SK-MEL-5 (cell line): ENCODE measurements at places on chromosomes 16 and 17.
A peak's percentile ranks its signal among the peaks of the same experiment; 100 is the strongest.

- DNase-seq: no peak
Measured at GRCh38 chr16:68790944-68791343, 52.4 kb upstream of the TANGO6 start.

DNA sequence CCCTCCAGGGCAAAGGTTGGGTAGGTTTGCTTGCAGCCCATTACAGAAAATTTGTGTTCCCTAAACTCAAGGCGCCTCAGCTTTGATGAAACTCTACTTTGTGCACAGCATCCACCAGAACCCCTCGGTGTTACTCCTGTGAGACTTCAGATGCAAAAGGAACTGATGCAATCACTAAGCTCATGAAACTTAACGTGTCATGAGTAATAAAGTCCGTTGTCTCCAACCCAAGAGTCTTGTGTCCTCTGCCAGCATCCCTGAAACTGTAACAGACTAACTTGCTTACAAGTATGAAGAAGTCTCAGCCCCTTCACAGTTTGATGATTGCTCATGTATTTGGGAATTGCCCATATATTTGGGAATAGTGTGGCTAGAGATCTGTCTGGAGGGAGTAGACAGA is 74.8 kb upstream of the MARCHF10 start:
- no peak for DNase-seq

- DNase-seq: no peak
Measured at GRCh38 chr17:76826330-76827068, 41.7 kb upstream of the MGAT5B start.

DNA sequence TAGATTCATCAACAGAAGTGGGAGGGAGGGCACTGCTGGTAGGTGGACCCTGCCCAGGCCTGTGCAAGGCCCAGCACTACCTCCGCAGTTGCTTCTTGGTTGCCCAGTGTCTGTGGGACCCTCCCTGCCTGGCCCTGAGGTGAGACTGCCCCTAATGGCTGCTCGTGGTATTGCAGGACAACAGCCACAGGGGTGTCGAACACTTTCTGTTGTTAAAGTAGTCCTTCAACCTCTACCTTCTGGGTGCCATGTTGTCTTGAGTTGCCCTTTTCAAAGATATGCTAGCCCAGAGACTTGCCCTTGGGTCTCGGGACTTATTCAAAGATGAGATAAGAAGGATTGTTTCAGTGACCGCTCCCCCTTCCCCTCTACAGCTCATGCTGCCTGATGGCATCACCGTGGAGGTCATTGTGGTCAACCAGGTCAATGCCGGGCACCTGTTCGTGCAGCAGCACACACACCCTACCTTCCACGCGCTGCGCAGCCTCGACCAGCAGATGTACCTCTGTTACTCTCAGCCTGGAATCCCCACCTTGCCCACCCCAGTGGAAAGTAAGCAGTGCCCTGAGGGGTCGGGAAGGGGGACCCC is 29.1 kb downstream of the AKAP1 start:
- DNase-seq: peak; percentile 73

- no peak for DNase-seq
Measured at GRCh38 chr16:79946252-79946651, 345.7 kb upstream of the MAF start.

DNA sequence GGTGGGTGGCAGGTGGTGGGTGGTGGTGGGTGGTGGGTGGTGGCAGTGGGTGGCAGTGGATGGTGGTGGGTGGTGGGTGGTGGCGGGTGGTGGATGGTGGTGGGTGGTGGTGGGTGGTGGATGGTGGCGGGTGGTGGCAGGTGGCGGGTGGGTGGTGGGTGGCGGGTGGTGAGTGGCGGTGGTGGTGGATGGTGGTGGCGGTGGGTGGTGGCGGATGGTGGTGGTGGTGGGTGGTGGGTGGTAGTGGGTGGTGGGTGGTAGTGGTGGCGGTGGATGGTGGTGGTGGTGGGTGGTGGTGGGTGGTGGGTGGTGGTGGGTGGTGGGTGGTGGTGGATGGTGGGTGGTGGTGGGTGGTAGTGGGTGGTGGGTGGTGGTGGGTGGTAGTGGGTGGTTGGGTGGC is 423.8 kb upstream of the PSMD7 start:
- no peak for DNase-seq

GRCh38 chr17:29791336-29792080 is 138.5 kb downstream of the SSH2 start:
- DNase-seq: no peak

- peak; percentile 71 for DNase-seq
Measured at GRCh38 chr16:73713778-73714495, 582.7 kb upstream of the PSMD7 start.

GRCh38 chr17:56310782-56311181 is 157.5 kb downstream of the ANKFN1 start:
- DNase-seq: no peak

- peak; percentile 52 for DNase-seq
Measured at GRCh38 chr17:60315650-60316049, 76.3 kb downstream of the USP32 start.

DNA sequence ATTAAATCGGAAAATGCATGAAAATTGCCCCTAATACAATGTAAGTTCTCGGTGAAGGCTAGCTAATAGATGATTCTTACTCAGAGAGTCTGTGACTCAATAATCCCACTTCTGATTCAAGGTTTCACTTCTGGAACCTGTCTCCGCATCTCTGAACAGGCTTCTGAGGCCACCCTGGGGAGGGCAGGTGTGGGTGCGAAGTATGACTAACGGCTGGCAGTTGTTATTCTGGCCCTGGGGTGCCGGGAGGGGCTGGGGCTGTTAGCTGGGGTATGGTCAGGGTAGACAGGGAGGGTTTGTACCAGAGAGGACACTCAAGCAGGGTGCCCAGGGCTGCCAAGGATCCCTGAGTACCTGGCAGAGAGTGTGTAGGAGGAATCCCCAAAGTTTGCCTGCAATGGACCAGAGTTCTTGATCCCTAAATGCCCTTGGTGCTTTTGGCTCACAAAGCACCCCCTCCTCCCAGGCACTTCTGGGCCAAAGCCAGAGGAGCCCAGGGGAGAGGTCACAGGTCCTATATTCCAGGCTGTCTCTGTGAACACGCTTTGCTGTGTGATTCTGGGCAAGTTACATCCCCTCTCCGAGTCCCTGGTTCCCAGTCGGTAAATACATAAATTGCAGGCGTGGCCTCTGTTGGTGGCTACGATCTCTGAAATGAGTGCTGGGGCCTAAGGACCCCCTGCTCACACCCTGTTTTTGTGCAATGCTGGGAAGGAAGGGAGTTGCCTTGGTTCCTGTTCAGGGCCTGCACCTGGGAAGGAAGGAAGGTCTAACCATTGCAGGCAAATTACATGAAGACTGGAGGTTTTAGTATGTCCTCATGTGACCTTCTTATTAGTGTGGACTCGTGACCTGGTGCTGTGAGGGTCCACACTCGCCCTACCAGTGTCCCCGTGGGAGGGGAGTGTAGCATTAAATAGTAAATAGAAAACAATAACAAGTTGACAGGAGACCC is 49.9 kb upstream of the CPNE2 start:
- no peak for DNase-seq

GRCh38 chr16:62077998-62078397 is 41.8 kb upstream of the CDH8 start:
- DNase-seq: peak; percentile 48
